Upper lobe of left lung (tissue), 6 donors: ENCODE measurements at places on chromosomes 13 and 19. TPM values are rescaled to one million over a fixed set of nuclear protein-coding genes. Genes with fewer than 3 reads are reported as not detected.

FUT3 gene
- 11.9 TPM for total RNA-seq

ANGPTL4 gene
- total RNA-seq: 13.4 TPM

ATP4A gene
- total RNA-seq: not detected

KIR2DL4 gene
- total RNA-seq: 0.46 TPM

DNA sequence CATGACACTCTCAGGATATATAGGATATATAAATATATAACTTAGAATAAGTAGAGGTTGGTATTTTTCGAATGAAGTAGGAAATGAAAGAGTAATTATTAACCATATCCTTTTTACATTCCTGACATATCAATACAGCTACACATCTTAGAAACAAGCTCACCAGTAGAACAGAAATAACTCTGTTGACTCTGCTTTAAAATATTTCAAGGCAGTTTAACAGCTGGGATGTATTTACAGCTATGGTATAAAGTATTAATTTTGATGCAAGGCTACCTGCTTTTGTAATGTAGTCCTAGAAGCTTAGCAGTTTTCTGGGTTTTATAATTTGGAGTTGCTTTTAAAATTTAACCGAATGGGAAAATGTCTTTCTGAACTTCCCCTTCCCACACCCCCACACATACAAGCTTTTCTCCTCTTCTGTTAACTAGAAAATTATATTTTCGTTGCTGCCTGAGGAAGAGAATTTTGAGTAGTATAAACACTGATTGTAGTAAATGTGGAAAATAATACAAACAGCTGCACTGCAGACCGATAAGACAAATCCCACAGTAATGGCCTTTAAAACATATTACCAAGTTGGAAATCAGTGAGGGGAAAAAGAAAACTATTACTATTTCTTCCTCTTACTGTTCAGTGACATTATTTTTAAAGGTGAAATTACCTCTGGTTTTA lies 147.7 kb downstream of the GGACT start:
- DNase-seq: no peak

- no peak for DNase-seq
Measured at GRCh38 chr19:56866538-56866937, 26.0 kb upstream of the PEG3 start.

- DNase-seq: no peak
Measured at GRCh38 chr13:113220877-113221276, 11.5 kb downstream of the CUL4A start.

DNA sequence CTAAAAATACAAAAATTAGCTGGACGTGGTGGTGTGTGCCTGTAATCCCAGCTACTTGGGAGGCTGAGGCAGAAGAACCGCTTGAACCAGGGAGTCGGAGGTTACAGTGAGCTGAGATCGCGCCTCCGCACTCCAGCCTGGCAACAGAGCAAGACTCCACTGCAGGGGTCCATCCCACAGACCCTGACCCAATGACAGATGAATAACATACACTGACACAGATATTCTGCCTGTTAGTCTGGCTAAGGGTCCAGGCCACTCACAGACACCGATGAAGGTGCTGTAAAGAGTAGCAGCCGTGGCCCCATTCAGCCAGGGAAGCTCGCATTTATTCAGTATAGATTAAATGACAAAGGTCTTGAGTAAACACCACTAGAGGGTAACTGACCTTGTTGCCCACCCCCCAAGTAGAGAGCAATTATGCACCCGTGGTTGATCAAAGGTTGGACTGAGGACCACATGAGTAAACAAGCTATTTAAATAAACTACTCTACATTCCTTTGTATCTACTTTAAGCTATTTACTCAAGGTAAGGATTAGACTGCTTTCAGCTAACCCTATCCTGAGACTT lies 8.5 kb upstream of the CRYL1 start:
- DNase-seq: no peak
